ENCODE measurements at places on chromosomes 3 and 15. TPM values are rescaled to one million over a fixed set of nuclear protein-coding genes. Genes with fewer than 3 reads are reported as not detected.

GRCh38 chr3:38149708-38150107, 11.2 kb downstream of the MYD88 start:
- DNase-seq, result no peak

The ATP13A4 gene
- 2.7 TPM for total RNA-seq

GRCh38 chr3:159166899-159167586, 365.2 kb downstream of the MFSD1 start:
- DNase-seq, result no peak

GRCh38 chr15:79130535-79131130, 40.1 kb upstream of the RASGRF1 start:
- DNase-seq, result no peak

Measured in activated CD4-positive, alpha-beta memory T cell treated with anti-CD3 and anti-CD28 coated beads for 36 hours (primary cell).